ENCODE measurements at places on chromosomes 11 and 22. TPM values are rescaled to one million over a fixed set of nuclear protein-coding genes. Genes with fewer than 3 reads are reported as not detected.

Gene FOLR1
- total RNA-seq = not detected

Gene CRYBB3
- total RNA-seq = not detected

Gene MS4A15
- total RNA-seq = not detected

Gene PTPRCAP
- total RNA-seq = 129 TPM

Gene DCHS1
- total RNA-seq = 0.53 TPM

Gene PLAAT3
- 0.70 TPM for total RNA-seq

Gene ARRB1
- not detected for total RNA-seq

Gene PLEKHB1
- 9.2 TPM for total RNA-seq

Gene BIK
- total RNA-seq = 67.6 TPM

Gene CHST1
- not detected for total RNA-seq

Gene GPHA2
- total RNA-seq = not detected

Gene CCDC87
- total RNA-seq = 0.17 TPM

Gene CHRM1
- total RNA-seq = not detected

Gene BCO2
- total RNA-seq = 1.2 TPM

Gene IL18
- total RNA-seq = not detected

Gene CRYBB2
- total RNA-seq = not detected

Gene LDHAL6A
- not detected for total RNA-seq

Gene XKR3
- not detected for total RNA-seq

Gene MAPK8IP1
- total RNA-seq = 2.2 TPM

Gene USP2
- total RNA-seq = 20.6 TPM

Gene ADAMTS15
- total RNA-seq = not detected

Gene SPI1
- total RNA-seq = 73.3 TPM

Gene APOL5
- 1.2 TPM for total RNA-seq

Gene NUDT8
- total RNA-seq = 31.7 TPM

Gene ZDHHC13
- 28.1 TPM for total RNA-seq

Gene GAL
- not detected for total RNA-seq

Gene OR51B5
- total RNA-seq = not detected

Gene OR6T1
- not detected for total RNA-seq

Gene SIPA1
- 156 TPM for total RNA-seq

Gene OR52A1
- not detected for total RNA-seq

Gene NOX4
- not detected for total RNA-seq

Gene PRDM11
- 8.4 TPM for total RNA-seq

Gene TMPRSS13
- total RNA-seq = 1.1 TPM

Gene TSPAN32
- 1.5 TPM for total RNA-seq

Data from OCI-LY7 (cell line).